ENCODE measurements at places on chromosomes 12 and 14.

- DNase-seq, result peak; percentile 8
These were observed 112.0 kb downstream of the SLC15A5 start for GRCh38 chr12:16165506-16165905.

DNA sequence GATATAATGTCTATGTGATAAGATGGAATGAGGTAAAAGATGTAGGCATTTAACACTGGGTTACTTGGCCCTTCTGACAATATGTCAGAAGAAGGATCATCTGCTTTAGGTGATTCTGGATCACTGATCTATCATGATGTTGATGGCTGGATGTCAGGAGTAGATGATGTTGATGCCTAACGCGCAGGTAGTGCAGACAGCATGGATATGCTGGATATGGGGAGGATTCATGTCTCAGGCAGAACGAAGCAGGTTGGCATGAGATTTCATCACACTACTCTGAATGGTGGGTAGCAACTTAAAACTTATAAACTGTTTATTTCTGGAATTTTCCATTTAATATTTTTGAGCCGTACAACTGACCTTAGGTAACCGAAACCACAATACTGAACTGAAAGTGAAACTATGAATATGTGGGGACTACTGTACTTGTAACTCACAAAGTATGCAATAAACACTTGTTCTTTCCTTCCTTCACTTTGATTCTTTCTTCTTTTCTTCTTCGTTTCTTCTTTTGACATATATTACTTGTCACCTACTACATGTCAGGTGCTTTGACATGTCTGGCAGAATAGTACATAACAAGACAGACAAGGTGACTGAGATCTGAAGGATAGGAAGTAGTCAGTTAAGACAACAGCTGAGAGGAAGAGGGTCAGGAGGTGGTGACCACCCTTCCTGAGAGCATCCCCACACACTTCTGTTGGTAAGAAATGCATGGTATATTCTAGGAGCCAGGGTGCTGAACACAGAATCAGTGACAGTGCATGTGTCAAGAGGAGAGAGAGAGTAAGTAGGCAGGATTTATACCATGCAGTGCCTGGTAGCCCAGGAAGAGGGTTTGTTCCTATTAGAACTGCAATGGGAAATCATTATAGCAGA lies 238.8 kb downstream of the PPFIA2 start:
- DNase-seq, result peak; percentile 10

DNA sequence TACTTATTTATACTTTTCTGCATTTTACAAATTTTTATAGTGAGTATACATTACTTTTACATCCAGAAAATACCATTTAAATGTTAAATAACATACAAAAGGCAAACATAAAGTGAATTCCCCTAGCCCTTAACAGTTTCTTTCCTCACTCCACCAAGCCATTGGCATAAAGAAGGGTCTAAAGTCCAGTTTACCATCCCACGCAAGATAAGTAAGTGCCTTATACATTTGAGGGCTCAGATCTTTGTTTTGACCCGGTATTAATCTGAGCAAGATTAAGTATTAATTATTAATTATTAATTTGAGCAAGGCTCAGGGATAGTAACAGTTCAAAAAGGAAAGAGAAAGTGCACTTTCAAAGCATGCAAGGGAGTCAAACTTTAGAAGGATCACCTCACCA lies 182.9 kb downstream of the DICER1 start:
- no peak for DNase-seq

DNA sequence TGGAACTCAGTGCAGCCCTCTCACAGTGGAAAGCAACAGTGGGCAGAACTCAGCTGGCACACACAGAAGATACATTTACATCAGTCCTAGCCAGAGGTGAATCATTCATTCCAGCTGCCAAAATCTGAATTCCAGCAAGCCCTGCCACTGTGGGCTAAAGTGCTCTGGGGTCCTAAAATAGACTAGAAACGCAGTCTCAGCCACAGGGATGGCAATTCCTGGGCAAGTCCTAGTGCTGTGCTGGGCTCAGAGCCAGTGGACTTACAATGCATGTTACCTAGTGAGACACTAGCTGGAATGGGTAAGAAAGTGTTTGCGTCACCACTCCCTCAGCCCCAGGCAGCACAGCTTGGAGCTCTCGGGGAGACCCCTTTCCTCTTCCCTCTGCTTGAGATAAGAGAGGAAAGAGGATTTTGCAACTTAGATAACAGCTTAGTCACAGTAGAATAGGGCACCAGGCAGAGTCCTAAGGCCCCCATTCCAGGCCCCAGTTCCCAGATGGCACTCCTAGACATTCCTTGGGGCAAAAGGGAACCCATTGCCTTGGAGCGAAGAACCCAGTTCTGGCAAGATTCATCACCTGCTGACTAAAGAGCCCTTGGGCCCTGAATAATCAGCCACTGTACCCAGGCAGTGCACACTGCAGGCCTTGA lies 592.9 kb downstream of the FSCB start:
- DNase-seq, result no peak

- no peak for DNase-seq
These were observed 26.8 kb downstream of the CPSF6 start for GRCh38 chr12:69266036-69266635.

GRCh38 chr12:116650062-116650461 lies 87.8 kb downstream of the SPRING1 start:
- DNase-seq, result no peak

DNA sequence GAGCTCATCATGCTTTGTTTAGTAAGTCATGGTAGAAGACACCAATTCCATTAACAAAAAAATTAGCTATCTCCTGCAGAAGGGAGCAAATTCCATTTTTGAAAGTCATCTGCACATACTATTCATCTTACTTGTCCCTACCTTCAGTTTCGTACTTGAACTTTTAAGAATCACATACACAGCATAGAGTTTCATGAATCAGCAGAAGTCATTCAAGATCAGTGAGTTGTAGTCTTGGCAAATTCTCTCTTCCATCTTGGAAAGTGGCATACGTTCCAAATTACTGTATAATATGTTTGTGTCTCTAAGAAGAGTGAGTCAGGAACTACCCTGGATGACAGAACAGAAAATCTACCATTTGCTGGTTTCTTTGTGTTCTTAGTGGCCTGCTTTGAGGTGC lies 14.1 kb downstream of the VRK1 start:
- no peak for DNase-seq

GRCh38 chr14:51295646-51296263 lies 55.7 kb downstream of the TMX1 start:
- DNase-seq, result no peak

GRCh38 chr12:132513458-132514135 lies 23.6 kb downstream of the FBRSL1 start:
- no peak for DNase-seq

GRCh38 chr12:104974626-104975290 lies 11.4 kb upstream of the NOPCHAP1 start:
- DNase-seq, result peak; percentile 34

- DNase-seq, result peak; percentile 48
These were observed 23.6 kb downstream of the HSP90AA1 start for GRCh38 chr14:102063109-102063807.

DNA sequence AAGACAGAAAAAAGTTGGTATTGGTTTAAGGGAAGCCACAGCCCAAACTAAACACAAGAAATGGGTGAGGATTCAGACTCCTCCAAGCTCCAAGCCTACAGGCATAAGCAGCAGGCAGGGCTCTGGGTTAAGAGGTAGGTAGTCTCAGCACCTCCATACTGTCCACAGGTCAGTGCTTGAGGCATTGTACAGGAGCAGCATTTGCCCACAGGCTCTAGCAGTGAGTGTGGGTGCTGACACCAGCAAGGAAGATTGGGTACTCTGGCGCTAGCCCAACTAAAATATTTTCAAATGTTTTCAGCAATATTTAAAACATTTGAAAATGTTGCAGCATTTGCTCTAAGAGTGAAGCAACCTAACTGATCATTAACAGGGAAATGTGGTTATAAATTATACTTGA lies 33.1 kb downstream of the FERMT2 start:
- no peak for DNase-seq

DNA sequence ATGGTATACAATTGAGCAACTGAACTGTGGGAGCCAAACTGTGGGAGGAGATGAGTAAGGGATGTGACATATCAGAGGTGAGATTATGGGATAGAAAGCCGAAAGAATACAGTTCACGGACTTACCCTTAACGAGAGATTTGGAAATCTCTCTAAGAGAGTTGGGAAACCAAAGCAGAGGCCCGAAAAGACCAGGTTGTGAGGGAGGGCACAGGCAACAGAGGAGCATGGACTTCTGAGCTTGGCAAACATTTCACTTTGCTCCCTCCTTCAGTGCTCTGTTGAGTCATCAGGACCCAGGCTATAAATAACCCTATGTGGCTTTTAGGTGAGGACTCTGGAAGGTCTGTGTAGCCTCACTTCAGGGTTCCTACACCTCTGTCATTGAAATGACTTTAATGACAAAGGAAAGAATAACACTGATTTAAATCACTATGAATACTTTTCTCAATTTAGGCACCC lies 120.6 kb downstream of the TGFB3 start:
- peak; percentile 26 for DNase-seq

DNA sequence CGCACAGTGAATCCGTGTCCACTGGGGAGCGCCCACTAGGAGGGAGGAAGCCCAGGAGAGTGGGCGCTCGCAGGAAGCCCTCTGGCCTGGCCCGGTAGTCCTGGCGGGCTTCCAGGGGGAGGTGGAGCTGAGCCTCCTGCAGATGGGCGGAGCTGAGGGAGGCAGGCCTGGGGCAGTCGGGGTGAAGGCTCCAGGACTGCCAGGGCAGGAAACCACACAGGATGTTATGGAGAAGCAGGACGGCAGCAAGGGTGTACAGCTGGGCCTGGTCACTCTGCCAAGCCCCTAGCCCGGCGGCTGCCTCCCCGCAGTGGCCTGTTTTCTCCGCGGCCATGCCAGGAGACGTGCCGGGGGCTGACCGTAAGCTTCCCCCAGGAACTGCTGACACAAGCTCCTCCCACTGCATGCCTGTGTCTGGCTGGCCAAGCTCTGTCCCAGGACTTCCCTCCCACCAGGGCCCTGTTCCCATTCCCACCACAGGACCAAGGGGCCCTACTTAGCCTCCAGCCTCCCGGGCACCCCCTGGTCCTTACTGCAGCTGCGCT lies 143.4 kb upstream of the C14orf180 start:
- DNase-seq, result no peak

DNA sequence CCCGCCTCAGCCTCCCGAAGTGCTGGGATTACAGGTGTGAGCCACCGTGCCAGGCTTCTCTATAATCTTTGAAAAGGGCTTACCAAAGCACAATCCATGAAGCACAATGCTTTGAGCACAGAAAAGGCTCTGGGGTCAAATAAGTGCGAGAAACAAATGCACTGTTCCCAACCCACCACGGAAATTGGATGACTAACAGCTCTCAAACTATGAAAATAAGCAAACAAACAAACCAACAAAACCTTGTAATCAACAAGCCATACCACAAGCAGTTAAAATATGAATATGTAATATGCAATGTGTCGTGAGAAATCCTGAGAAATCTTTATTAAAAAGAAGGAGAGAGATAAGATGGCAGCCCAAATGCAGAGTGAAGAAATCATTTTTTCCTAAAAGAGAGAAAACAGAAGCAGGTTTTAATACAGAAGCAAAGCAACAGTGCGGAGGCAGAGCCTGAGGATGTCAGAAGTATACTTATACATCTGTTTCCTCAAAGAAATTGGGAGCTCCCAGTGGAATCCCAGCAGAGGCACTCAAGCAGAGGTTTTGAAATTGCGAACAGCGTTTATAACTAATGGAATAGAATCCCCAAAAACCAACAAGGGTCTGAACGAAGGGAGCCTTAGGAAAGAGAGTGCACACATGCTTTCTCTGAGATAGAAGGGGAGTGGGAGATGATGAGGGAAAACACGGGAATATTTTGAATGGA lies 17.1 kb downstream of the SMCO2 start:
- no peak for DNase-seq
